ENCODE measurements at places on chromosomes 5 and 9. TPM values are rescaled to one million over a fixed set of nuclear protein-coding genes. Genes with fewer than 3 reads are reported as not detected.

Gene C5orf34
- 6.8 TPM for total RNA-seq

Gene PIP5K1B
- total RNA-seq: 56.6 TPM

DNA sequence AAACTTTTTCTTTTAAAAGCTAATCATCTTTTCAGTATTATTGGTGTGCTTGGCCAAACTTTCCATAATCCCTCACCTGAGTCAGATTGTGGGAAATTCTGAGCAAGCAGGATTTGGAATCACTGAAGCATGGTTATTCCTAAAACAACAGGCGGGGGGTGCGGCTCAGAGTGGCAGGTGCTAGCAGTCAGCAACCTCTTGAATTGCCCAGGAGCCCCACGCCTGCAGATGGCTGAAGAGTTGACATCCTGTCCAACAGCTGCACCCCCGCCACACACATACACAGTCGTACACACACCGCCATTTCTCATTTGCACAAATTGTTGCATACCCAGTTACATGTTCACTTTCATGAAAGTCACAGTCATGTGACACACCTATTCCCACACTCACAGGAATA, 96.6 kb downstream of the LHX2 start:
- no peak for DNase-seq

GRCh38 chr9:134985451-134985850, 67.7 kb upstream of the FCN1 start:
- DNase-seq: no peak

- DNase-seq: no peak
These were observed 181.1 kb upstream of the ISL1 start for GRCh38 chr5:51202161-51202560.

GRCh38 chr5:137329586-137330296, 169.4 kb downstream of the SPOCK1 start:
- no peak for DNase-seq

Measured in activated CD4-positive, alpha-beta T cell treated with anti-CD3 and anti-CD28 coated beads, Interleukin-2, amount 10 ng/mL, durations not matched to agents 24 days and 14 days (primary cell).